HCT116 (cell line): ENCODE measurements at places on chromosomes 4 and X.

DNA sequence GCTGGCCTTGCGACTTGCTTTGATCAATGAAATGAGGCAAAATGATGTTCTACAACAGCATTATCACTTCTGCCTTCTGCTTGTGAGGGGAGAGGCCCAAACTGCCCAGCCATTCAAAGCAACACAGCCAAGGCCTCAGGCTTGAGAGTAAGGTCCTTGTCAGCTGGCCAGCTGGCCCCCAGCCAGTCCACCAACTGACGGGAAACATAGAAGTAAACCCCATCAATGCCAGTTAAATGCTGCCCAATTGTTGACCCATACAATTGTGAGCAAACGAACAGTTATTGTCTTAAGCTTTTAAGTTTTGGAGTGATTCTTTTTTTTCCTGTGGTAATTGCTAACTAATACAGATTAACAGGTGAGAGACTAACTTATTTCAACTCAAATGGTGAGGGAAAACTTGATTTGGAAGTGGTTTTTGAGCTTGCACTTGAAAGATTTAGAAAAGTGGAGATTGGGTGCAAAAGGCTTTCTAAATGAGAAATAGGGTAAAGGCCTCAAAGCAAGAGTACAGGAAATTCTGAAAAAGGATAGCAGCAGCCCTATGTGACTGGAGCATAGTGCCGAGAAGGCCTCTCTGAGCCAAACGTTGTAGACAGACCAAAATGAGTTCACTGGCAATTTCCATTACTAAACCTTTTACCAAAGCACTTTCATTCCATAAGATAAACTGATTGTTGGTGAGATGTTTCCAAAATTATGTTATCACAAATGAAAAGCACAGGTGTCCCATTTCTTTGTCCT is 66.9 kb downstream of the ARHGEF38 start:
- DNase-seq, result no peak

- peak; percentile 7 for DNase-seq
These were observed 30.9 kb upstream of the HSD17B13 start for GRCh38 chr4:87353592-87353991.

- DNase-seq, result no peak
These were observed 324.7 kb downstream of the LDB2 start for GRCh38 chr4:16573739-16574138.

- DNase-seq, result no peak
These were observed 30.2 kb downstream of the ARSD start for GRCh38 chrX:2898846-2899512.
